ENCODE measurements at places on chromosomes 7 and 10.

DNA sequence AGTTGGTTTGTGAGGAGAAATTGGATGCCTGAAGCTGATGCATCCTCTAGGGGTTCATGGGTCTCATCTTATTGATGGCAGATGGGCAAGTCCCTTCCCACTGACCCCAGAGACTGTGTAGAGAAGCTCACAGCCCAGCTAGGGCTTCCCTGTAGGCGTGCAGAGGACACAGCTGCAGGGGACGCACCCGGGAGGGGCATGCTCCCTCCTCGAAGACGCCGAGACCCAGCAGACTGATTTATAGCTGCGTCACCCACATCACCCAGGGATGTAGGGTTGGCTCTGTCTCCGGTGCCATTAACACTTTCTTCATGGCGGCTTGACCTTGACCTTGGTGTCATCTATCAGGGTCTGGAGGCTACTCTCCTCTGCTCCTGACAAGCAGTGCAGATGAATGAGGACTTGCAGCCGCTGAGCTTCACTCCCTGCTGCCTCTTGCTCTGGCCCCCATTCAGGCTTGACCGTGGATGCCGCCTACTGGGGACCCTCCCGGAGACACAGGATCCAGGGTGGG is 549.7 kb downstream of the TCERG1L start:
- no peak for DNase-seq

- DNase-seq: no peak
Measured at GRCh38 chr7:130365088-130365487, 15.2 kb upstream of the CPA1 start.

- DNase-seq: no peak
Measured at GRCh38 chr7:123292227-123292626, 92.5 kb upstream of the SLC13A1 start.

- DNase-seq: no peak
Measured at GRCh38 chr10:79090134-79090803, 21.5 kb downstream of the ZMIZ1 start.

GRCh38 chr7:1170741-1171501 is 10.9 kb upstream of the ZFAND2A start:
- DNase-seq: no peak

- DNase-seq: no peak
Measured at GRCh38 chr10:124827474-124827873, 25.9 kb downstream of the ABRAXAS2 start.

DNA sequence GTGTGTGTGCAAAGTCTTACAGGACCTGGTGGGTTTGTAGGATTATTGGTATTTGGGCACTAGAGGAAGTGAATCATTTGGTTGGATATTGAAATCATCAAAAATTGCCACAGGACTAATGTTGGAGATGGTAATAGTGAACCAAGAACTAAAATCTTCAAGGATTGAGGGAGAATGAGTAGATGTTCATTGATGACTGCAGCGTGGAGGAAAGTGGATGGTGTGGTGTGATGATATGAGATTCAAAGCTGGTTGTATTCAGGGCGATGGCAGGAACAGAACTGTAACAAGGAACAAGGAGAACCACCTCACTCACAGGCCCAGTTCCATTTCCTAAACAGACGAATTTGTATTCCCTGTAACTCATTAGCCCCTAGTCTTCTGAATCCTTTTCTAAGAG is 90.3 kb downstream of the TRIM24 start:
- no peak for DNase-seq

DNA sequence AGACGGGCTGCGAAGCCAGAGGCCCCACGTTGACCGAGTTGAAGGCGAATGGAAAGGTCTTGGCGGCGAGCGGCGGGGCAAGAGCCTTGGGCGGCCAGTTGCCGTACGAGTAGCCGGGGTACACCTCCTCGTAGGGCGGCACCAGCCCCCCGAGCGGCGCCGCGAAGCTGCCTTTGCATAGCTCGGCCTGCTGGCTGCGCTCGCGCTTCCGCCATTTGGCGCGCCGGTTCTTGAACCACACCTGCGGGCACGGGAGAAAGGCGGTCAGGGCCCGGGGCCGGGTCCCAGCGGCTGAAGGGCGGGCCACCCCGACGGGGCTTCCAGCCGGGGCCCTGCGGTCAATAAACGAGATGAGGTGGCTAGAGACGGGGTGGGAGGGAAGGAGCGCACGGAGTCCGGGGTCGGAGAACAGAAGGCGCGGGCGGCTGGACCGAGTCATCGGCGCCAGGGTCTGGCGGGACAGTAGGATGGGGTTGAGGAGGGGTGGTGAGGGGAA is 4.8 kb downstream of the ELOVL3 start:
- DNase-seq: no peak

DNA sequence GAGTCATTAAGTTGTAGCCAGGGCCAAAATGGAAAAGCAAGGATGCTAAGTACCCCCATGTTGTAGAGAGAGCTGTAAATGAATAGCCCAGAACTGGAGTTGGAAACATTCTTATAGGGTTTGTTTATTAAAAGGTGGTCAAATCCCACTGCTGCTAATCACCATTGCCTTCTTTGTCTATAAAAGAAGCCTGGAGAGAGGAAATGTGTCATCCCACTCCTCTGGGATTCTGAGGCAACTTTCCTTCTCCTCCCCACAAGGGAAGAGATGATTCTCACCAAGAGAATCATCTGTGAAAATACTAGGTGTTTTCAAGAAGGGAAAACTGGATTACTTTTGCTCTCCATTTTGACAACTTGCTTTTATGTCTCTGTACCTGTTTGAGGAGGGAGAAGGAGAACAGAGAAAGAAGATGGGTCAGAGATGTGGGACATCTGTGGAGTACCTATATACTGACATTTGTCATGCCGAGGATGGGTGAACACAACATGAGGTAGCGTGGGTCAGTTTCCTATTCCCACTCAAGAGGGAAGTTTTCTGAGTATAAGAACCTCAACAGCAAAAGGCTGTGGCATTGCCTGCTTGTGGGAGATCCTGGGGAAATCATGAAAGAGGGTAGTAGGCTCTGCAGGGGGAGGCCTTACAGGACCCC is 262.2 kb downstream of the KIF20B start:
- no peak for DNase-seq

- no peak for DNase-seq
Measured at GRCh38 chr7:43196379-43196778, 83.9 kb downstream of the HECW1 start.

GRCh38 chr10:95177429-95177828 is 16.6 kb upstream of the ACSM6 start:
- DNase-seq: no peak

- DNase-seq: no peak
Measured at GRCh38 chr10:91022390-91022789, 101.5 kb upstream of the ANKRD1 start.

DNA sequence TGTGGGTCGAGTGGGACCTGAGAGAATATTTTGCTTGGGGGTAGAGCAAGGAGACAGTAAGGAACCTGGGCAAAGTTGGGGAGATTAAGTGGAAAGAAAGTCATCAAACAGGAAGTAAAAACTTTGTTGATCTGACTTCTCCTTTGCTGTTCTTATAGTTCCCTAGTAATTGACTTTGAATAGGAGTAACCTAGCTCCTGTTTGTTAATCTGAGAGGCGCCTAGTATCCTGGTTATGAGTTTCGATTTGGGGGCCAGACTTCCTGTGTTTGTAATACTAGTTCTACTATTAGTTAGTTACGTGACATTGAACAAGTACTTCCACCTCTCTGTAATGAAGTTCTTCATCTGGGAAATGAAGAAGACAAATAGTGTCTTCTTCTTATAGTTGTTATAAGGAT is 99.1 kb downstream of the ZNF365 start:
- no peak for DNase-seq

DNA sequence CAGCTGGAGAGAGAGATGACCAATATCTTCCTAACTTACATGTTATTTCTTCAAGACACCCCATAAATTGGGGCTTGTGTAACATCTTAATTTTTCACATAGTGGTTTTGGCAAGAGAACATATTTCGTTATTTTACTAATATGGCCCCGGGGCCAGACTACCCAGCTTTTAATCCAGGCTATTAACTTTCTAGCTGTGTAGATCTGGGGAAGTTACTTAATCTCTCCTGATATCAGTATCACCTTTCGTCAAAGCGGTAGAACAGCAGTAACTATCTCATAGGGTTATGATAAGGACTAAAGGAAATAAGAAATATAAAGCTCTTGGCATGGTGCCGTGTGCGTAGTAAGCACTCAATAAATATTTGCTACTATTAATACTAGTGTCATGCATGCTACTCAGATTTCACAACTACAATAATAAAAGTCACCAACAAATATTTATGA is 71.6 kb upstream of the LYZL1 start:
- DNase-seq: no peak

DNA sequence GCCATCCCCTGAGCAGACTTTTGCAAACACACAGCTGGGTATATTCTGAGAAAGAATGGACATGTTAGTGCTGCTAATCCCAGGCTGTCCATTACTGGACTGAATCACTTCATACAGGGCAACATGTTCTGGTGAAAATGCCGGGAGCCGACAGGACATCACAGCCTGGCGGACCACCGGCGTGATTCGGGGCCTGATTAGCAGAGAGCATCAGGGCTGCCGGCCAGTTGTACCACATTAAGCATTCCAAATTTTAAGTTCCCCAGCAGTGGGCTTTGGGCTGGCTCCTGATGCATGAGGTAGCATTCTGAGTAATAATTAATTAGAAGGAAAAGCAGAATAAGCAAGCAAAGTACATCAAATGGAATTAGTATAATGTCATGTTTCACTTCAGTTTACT is 229.0 kb downstream of the GRID1 start:
- no peak for DNase-seq

DNA sequence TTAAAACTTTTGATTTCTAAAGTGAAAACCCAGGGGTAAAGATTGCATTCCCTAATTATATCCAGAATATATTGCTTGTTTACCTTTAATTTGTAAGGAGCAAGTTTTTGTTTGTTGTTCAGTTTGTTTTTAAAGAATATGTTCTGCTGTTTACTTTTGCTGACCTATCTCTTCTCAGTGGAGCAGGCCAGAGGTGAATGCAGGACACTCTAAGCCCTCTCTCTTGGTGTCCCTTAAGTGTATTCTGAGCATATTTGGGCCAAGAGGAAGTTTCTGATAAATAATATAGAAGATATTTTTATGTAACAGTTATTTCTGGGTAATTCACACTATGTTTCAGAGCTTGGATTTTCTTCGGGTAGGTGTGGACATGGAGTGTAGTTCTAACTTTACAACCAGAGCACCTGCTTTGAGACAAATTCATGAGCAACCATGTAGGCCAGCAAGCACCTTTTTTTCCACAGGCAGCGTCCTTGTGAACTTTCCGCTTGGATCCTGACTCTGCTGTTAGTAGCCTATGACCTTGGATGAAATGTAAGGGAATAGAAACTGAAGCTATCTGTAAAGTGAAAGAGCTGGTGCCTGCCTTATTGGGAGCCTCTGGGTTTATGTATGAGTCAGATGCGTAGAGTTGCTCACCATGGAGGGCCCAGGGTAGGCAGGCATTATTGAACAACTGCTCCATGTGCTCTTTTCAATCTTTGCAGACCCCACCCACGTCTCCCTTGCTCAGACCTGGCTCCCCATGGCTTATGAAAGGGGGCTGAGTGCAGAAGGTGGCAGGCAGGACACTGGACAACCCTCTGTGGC is 16.1 kb downstream of the OGDH start:
- DNase-seq: no peak

GRCh38 chr7:148049068-148049467 is 541.5 kb upstream of the C7orf33 start:
- no peak for DNase-seq

- no peak for DNase-seq
Measured at GRCh38 chr10:17073725-17074540, 55.7 kb downstream of the CUBN start.

DNA sequence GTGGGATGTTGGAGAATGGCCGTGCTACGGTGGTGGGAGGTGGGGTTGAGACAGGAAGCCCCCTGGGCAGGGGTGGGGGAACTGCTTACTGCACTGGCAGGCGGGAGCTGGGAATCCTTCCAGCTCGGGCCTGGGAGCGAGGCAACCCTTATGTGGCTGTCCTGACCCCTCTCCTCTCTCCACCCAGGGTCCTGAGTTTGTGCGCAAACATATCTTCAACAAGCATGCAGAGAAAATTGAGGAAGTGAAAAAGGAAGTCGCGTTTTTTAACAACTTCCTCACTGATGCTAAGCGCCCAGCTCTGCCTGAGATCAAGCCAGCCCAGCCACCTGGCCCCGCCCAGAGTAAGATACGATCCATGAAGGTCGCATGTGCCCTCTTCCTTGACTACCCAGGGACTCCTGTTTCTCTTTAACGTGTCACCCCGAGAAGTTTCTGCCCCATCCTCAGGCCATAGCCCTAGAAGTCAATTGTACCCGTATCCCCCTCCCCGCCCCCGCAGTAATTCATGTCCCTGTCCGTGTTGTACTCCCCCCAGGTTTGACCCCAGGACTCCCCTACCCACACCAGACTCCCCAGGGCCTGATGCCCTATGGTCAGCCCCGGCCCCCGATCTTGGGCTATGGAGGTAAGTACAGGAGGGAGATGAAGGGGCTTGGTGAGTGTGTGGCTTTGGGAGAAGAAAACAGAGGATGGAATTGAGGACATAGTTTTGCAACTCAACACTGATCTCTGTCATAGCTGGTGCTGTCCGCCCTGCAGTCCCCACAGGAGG is 1.8 kb downstream of the UFSP1 start:
- DNase-seq: peak; percentile 35

GRCh38 chr10:50508315-50509051 is 115.3 kb downstream of the SGMS1 start:
- no peak for DNase-seq

DNA sequence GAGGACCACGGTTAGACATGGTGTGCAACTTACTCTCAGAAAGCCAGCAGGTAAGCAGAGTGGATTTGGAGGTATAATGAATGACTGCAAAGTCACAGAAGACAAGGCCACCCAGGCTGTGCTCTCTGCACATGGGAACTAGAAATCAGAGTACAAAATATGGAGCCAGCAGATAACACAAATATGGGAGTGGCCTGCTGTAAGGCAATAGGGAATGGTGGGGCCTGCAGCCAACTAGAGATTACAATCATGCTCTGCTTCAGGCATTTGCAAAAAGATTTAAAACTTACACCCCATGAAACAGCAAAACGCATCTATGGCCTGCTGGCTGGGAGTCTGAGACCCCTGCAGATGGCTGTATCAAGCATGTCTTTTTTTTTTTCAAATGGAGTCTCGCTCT is 47.0 kb downstream of the RGS10 start:
- DNase-seq: no peak

GRCh38 chr10:70803775-70804420 is 11.8 kb upstream of the SGPL1 start:
- DNase-seq: no peak

DNA sequence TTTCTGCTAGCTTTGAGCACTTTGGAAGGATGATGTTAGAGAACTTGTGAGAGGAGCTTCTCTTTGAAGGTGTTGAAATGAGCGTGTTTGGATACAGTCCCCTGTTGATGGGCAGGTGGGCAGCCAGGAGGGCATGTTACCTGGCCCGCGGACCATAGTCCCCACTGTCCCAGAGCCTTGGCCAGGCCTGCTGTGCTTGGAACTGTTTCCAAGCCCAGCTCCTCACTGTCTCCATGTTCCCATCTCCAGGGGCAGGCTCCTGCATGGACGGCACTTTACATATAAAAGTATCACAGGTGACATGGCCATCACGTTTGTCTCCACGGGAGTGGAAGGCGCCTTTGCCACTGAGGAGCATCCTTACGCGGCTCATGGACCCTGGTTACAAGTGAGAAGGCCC is 27.2 kb upstream of the TRIM8 start:
- DNase-seq: no peak

GRCh38 chr10:75972491-75973276 is 541.3 kb downstream of the LRMDA start:
- DNase-seq: no peak
